Activated CD4-positive, CD25-positive, alpha-beta regulatory T cell (primary cell): ENCODE measurements at places on chromosomes 3 and 15.
A peak's percentile ranks its signal among the peaks of the same experiment; 100 is the strongest.

- DNase-seq, result no peak
Measured at GRCh38 chr3:134998158-134998557, 203.1 kb downstream of the EPHB1 start.

DNA sequence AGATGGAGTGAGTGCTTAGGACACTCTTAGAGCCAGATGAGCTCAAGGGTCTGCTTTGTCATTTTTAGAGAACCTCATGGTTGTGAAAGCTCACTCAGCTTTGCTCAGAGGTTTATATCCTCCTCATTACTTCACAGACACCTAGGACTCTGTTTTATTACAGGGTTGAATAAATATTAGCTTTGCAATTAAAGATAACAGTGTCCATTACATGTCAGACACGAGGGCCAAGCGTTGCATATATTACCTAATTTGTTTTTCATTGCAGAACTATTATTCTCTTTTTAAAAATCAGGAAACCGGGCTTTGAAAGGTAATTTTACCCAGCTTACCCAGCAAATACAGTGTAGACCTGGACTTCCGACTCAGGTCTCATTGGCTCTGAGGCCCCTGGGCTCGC, 16.1 kb downstream of the MAP6D1 start:
- no peak for DNase-seq

GRCh38 chr3:147529551-147529950, 120.4 kb downstream of the ZIC1 start:
- DNase-seq, result no peak

DNA sequence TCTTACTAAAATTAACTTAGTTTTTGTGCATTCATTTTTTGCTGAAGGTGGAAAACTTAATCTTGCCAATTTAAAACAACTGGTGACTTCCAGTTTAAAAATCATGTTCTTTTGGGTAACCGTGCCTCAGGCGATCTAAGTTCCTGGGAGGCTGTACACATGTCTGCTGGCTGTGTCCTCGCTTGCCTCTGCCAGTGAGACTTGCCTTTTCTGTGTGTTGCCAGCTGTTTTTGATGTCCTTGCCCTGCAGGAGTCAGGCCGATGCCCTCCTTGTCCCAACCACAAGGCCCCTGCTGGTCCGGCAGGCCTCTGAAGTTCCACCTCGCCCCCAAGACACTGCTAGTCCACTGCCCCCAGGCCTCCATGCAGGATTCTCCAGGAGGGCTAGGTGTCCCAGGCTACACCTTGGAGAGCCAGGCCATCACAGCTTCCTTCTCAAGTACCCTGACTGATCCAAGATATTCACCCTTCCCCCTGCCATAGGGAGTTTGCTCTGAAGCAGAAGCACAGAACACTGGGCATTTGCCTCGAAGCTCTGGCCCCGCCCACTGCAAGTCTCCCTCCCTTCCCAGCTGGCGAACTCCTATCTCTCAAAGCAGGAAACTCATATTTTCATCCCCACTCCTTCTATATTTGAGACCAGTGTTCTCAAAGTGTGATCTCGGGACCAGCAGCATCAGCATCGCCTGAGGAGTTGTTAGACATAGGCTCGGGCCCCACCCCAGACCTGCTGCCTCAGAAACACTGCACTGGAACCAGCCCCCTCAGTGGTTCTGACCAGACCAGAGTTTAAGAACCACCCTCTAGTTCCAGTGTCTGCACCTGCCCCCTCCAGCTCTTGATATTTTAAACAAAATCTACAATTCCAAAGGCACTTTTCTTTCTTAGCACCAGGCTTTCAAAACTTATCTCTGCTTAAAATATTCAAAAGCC, 185.8 kb upstream of the UBE2E1 start:
- no peak for DNase-seq

DNA sequence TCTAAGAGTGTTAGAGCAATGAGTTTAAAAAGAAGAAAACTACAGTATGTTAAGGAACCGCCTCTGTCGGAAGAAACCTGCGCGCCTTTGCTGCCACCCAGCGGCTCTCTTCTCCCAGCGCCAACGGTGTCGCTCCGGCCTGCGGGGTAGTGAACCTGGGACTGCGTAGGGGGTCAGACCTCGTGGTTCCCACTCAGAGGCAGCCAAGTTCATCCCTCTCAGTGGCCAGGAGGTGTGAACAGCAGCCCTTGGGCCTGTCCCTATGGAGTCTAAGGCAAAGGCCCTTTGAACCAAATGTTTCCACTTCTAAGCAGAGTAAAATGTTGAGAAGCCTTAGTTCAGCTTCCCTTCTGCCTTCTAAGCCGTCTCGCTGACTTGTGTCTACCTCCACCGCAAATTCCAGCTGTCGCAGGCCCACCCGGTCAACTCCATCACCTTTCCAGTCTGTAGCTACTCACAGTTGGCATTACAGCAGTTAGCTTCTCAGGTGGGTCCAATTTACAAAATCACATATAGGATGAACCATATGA, 980 bp upstream of the RAB27A start:
- peak; percentile 69 for DNase-seq

- DNase-seq, result no peak
Measured at GRCh38 chr15:72562386-72562785, 88.3 kb downstream of the ARIH1 start.

GRCh38 chr15:65092911-65093792, 16.6 kb downstream of the KBTBD13 start:
- DNase-seq, result no peak

GRCh38 chr3:97417-98258, 98.9 kb upstream of the CHL1 start:
- no peak for DNase-seq

DNA sequence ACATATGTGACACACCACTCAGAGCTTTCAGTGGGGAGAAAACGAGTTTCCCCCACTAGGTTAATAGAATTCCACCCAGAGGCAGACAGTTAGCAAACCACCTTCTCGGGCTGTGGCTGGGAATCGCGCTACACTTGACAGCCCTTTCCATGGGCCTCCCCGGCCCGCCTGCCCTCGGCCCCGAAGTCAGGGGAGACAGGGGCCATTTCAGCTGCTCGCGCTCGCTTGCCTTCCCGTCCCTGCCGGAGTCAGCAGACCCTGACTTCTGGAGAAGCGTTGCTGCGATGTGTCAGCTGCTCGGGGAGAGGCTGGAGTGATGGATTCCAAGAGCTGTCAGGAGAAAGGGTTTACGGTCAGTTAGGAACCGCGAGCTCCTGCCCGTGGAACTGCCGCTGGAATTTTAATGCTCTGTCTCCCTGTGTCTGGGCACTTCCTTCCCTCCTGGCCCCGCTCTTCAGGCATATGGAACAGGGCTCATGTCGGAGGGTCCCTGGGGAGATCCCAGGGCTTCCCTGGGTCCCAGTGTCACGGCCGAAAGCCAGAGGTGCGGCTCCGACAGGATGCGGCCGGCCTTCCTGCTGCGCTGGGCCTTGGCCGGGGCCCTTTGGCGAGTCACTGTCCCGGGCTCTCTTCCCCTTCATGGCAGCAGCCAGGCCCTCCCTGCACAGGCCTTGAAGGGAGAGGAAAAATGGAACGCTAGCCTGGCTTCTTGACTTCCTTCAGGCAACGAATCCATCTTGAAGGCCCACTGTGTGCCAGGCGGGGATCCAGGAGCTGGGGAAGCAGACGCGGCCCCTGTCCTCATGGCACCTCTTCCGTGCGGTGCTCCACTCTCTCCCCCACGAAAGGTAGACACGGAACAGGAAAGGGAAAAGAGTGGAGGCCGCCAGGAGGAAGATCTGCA, 38.4 kb upstream of the VPS8 start:
- DNase-seq, result no peak

GRCh38 chr15:49530092-49530491, 90.5 kb downstream of the FAM227B start:
- no peak for DNase-seq

DNA sequence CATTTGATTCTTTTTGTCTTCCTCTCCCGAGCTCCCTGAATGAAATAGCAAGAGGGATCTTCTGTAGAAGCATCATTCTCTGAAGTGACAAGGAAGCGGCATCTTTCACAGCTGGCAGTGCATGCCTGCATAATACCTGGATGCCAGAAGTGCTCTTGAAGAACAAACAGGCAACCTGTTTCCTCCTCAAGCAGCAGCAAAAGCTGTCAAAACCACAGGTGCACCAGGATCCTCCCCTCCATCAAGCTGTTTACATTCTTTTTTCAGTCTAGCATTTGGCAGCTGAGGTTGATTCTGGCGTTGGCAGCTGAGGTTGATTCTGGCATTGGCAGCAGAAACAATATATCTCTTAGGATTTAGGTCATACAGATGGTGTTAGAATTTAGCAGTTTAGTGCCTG, 979.0 kb downstream of the TUSC7 start:
- no peak for DNase-seq

DNA sequence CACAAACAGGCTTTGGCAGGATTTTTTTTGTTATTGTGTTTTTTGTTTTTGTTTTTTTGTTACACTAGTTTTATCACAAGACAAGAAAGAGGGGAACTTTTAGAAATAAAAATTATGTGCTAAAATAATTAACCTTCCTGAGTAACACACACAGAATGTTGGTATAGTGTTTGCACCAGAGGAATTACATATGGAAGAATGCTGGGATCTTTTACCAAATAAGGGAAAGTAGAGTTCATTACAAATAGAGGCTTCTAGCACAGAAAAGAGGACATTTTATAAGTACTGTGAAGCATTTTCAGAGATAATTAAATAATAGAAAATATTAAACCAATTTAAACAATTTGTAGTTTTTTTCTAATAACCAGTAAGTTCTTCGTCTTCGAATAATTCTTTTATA, 116.0 kb downstream of the IGF1R start:
- no peak for DNase-seq

GRCh38 chr3:50295553-50296431, 3.4 kb downstream of the HYAL3 start:
- no peak for DNase-seq

DNA sequence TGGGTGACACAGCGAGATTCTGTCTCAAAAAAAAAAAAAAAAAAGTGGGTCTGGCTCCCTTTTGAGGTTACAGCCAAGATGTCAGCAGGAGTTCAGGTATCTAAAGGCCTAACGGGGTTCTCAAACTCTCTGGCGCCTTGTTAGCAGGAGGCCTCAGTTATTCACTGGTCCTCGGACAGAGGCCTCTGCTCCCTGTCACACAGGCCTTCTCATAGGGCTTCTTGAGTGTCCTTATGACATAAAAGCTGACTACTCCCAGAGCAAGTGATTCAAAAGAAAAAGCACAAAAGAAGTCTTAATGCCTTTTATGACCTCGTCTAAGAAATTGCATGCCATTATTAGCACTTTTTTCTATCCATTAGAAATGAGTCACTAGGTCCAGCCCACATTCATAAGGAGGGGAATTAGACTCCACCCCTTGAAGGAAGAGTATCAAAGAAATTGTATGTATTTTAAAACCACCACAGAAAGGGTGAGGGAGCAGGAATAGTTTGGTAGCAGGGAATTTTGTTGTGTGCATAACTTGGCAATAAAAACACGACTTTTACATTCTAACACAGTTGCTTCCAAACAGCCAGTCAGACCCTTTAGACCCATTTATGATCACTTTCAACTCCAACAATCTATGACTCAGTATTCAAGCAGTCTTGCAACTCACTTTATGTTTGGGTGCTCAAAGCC, 90.3 kb downstream of the MEX3B start:
- DNase-seq, result no peak

DNA sequence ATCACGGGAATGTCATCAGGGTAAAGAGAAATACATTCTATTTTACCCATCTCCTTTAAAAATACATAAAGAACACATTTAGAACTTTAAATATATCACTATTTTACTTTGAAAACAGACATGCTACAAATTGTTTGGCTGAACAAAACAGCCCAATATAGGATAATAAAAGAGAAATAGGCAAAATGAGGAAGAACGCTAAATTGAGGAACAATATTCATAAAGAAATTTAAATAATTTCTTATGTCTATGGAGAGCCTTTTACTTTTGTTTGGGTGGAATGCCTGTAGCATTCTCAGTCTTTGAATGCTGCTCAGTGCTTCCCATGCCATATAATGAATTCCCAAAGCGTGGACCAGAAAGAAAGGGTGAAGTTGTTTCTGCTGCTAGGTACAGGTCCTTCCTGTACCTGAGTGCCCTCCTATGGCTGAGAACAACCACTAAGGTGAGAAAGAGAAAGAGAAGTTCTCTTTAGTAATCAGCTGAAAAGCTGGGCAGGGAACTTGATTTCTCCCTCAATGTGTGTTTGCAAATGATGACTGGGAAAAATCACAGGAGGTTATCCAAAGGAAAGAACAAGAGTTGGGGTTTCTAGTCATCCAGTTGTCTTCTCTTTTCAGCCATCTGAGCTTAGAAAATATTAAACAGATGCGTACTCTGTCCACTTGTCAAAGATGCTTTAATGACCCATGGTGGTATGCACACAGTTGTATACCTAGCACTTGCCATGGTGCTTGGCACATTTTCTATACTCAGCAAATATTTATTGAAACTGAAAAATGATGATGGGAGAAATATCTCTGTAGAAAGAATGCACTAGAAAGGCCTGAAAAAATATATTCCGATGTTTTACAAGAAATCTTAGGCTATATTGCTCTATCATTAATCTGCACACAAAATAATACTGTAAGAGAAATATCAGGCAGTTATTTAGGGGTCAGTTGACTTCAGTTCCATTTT, 404.6 kb downstream of the TIGIT start:
- no peak for DNase-seq

- DNase-seq, result no peak
Measured at GRCh38 chr3:136192831-136193230, 3.3 kb downstream of the MSL2 start.

DNA sequence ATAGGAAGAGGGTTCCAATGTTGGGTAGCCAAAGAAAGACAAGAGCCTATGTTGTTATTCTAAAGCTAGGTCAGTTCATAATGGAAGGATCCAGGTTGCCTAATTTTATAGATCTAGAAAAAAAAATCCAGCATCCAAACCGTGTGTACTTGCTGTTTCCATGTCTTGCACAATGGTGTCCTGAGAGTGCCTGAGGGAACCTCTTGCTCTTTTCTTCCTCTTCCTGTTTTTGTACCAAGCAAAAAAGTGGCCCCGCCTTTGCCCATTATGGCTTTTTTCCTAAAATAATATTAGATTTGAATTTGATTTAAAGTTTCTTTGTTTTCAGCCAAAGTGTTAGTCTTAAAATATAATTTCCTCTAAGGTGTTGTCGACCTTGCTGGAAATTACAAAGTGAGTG, 224.4 kb downstream of the RYR3 start:
- DNase-seq, result no peak

DNA sequence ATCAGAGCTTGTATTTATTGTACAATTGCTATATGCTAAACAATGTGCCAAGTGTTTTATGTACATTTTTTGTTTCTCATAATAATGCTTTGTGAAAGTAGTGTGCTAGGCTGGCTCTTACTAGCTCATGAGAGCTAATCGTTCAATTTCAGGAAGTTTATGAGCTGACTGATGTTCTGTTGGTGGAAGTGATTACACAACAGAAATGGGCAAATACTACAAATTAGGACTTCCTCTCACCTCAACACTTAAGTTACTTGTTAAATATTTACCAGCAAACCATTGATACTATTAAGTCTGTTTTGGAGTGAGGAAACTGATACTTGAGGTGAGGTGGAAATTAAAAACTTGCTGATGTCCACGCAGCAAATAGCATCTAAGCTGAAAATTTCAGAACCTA, 32.3 kb downstream of the SLC9C1 start:
- no peak for DNase-seq

DNA sequence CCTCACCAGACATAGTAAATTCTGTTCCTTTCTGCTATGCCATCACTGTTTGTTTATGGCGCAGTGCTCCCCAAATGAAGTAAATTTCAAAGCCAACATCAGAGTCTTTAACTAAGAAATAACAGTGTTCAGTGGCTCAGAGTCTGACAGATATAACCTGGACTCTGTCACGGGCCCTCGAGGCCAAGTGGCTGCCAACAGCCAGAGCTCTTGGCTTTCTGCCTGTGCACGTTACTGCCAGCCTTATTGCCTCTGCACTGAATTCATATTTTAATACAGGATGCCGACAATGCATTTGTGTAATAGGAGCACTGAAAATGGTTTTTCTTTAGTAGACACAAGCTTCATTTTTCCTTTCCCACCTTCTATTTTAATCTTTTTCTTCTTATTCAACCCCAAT, 219.9 kb downstream of the NLGN1 start:
- DNase-seq, result no peak
